ENCODE measurements at places on chromosomes 4 and X.

- DNase-seq = no peak
These were observed 107.2 kb upstream of the LIMCH1 start for GRCh38 chr4:41430792-41431191.

DNA sequence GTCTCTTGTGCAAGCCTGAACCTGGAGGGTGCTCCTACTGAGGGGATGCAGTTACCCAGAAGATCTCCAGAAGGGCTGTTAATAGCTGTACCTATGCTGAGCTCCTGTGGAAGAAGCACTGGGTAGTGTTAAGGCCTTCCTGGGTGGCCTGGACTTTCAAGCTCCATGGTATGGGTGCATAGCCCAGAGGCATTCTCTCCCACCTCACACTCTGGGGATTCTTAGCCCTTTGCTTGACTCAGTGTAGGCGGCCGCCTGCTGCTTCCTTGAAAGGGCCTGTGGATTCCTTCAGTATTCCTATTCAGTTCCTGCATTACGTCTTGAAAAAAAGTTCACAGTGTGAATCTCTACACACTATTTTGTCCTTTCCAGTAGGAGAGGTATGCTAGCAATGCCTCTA lies 235.7 kb upstream of the MAGEB16 start:
- no peak for DNase-seq

GRCh38 chr4:15848191-15848842 lies 70.2 kb downstream of the CD38 start:
- no peak for DNase-seq

DNA sequence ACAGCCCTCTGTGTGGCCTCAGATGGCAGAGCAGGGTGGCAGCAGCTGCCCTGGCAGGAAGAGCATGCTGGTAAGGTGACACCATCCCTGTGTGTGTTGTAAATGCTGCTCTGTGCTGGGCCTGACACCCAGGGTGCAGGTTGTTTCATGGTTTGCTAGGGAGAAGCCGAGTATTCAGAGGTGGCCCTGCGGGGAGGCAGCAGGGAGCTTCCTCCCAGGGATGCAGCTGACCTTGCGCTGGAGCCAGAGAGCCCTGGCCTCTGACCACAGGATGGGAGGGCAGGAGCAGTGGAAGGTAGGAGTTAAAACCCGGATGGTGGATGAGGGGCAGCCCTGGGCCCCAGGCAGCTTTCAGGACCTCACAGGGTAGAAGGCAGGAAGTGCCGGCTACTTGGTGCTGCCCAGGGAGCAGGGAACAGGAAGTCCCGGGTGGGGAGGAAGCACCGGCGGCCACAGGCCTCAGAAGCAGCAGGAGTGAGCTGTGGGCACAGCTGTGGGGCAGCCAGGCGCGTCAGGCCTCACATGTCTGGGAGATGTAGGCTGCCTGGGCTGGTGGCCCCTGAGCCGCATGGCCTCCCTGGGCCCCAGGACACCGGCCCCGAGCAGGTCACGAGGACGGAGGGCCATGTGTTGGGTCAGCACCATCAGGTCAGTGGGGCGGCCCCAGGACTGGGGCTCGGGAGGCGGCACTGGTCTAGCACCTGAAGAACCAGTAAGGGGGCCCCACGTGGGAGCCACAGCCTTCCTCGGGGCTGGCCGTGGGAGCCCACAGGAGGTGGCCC lies 19.1 kb downstream of the SH3BP2 start:
- DNase-seq = peak; percentile 61

DNA sequence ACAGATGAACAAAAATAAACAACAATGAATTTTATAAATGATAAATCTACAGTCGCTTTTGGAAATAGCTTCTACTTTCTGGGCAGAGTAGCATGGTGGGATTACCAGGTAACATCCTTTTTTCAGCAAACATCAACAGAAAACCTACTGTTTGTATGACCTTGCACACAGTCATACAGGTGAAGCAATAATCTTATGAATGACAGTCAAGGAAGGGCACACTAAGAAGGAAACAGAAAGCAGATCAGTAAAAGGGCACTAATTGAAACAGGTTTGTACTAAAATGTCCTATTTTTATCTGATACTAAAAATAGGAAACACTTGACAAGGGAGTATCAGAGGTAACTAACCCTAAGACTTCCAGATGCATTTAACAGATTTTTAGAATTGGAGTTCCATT lies 108.9 kb downstream of the DLG3 start:
- DNase-seq = no peak

- no peak for DNase-seq
These were observed 1.2 kb downstream of the DYNLT3 start for GRCh38 chrX:37846141-37846540.

DNA sequence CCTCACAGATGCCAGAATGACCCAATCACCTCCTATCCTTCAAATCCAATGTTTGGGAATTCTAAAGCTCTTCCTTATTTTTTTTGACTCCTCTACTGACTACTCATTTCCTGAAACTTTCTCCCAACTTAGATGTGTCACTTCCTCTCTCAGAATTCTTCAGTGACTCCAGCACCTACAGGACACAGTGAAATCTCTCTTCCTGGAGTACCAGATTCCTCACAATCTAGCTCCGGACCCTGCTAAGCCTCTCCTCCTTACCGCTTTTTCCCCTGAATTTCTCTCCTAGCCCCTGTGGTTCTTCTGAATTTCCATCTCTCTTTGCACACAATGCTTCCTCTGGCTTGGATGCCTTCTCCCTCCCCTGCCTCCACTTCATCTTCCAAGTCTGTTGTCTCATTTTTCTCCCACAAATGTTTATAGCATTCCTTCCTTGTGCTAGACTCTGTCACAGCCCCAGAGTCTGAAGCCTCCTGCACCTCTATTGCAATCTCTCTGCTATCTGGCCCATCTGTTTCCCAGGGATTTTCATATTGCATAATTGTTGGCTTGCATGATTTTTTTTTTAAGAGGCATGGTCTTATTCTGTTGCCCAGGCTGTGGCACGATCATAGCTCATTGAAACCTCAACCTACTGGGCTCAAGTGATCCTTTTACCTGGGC lies 80.1 kb downstream of the ANAPC4 start:
- no peak for DNase-seq

GRCh38 chrX:111868726-111869638 lies 7.0 kb upstream of the TRPC5OS start:
- no peak for DNase-seq

DNA sequence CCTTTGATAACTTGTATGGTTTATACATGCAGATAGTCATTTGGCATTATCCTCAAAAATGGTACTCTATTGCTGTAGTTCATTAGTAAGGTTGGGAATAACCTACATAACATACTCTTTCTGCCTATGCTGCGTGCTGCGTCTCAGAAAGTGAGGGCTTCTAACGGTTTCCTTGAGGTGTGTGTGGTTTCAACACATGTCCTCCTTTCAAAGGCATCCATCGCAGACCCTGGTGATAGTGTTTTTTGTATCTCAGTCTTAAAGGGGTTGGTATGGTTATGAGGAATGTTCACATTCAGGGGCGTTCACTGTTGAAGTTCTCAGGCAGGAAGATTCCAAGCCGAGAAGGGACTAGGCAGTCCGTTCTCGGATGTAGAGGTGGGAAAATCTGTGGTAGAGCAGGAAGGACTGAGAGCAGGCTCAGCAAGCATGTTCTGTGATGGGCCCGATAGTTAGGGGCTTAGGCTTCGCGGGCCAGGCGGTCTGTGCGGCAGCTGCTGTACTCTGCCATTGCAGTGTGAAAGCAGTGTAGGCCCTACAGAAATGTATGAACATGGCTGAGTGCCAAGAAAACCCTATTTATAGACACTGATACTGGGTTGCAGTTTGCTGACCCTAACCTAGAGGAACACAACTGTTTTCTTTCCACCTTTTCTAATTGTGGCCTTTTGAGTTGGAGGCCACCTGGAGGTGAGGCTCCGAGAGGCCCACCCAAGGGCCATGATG lies 123.2 kb downstream of the GPR143 start:
- no peak for DNase-seq

- peak; percentile 79 for DNase-seq
These were observed 98.8 kb downstream of the ANXA3 start for GRCh38 chr4:78650106-78651024.

DNA sequence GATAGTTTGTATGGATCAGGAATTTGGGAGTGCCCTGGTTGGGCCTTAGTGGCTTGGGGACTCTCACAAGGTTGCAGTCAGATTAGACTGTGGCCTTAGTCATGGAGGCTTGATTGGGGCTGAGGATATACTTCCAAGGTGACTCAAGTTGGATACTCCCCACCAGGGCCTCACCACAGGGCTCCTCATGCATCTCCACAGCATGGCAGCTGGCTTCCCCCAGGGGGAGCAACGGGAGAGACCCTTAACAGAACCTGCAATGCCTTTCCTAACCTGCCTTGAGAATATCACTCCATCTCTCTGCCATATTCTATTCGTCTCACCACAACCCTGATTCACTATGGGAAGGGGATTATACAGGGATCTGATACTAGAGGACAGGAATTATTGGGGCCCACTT lies 161.9 kb downstream of the RELL1 start:
- DNase-seq = no peak

DNA sequence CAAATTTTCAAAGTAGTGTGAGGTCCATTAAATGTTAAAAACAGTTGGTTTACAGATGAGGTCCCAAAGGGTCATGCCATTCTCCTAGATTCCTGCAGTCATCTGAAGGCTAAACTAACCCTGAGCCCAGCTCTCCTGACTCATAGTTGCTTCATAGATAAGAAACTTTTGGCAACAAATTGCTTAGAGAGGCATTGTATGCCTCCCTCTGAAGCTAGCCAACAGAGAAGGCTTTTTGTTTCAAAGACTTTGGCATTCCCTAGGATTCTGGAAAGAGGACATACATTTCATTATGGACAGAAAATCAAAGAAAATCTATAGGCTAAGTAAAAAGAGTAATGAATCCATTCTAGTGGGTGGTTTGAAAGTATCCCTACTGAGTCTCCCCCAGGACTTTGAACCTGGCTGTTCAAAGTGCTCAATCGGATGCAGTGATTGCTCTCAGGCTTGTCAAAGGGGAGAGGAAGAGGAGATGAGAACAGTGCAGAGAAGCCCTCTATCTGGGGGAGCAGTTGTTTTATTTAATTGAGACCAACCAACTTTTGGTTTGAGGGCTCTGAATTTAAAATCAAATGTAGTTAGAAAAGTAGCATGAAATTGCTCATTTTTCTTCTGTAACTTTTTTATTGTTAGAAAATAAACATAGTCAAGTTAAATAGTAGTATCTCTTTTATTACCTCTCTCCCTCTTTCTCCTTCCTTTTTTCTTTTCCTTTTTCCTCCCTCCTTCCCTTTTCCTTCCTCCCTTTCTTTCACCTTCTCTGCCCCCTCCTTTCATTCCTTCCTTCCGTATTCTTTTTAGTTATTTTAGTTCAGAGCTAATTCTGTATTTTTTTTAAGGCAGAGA lies 72.3 kb upstream of the ZNF518B start:
- no peak for DNase-seq

DNA sequence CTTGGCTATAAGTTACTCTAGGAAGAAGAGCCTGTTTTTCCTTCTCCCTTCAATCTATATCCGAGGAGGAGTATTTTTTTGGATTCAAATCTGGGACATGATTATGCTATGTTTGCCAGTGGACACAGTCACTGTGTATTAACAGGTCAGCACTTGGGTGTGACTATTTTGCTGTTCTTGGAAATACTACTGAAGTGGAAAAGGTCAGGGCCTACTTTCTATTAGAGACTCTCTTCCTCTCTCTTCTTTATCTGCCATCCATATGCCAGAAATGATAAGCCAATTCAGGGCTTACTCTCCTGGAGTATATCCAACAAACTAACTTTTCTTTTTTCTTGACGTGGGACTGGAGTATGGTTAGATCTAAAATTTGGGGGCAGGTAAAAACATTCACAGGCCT lies 40.5 kb downstream of the MID1IP1 start:
- no peak for DNase-seq

- DNase-seq = no peak
These were observed 117.6 kb downstream of the CBR4 start for GRCh38 chr4:168892475-168892874.

DNA sequence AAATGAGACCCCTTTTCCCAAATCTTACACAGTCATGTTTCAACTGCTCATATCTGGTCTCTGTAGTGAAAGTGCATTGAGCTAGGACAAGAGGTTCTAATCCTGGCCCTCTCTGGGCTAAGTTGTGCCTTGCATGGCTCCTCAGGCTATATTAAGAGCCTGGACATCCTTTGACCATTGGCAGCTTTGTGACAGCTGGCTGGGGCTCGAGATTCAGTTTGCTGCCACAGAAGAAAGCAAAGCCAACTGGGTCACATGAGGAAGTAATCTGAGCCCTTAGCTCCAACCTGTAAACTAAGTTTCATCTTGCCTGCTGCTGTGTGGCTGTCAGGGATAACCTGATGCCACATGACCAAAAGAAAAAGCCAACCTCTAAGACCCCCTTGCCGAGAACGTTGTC lies 51.8 kb upstream of the JADE1 start:
- DNase-seq = peak; percentile 53
